ENCODE measurements at places on chromosomes 13 and 19. TPM values are rescaled to one million over a fixed set of nuclear protein-coding genes. Genes with fewer than 3 reads are reported as not detected.

TINCR gene
- 4.8 TPM for total RNA-seq

DACT3 gene
- total RNA-seq, result 18.5 TPM

CEACAM3 gene
- 1.9 TPM for total RNA-seq

NXNL1 gene
- total RNA-seq, result 3.6 TPM

KLHL1 gene
- 4.8 TPM for total RNA-seq

KLF12 gene
- total RNA-seq, result 72.4 TPM

ATP4A gene
- not detected for total RNA-seq

SIGLEC7 gene
- 1.2 TPM for total RNA-seq

PSG2 gene
- total RNA-seq, result not detected

FOXA3 gene
- total RNA-seq, result not detected

GRK1 gene
- total RNA-seq, result 25.6 TPM

CYP2A6 gene
- not detected for total RNA-seq

ZNF571 gene
- 31.7 TPM for total RNA-seq

FCER2 gene
- total RNA-seq, result not detected

RXFP2 gene
- not detected for total RNA-seq

CNFN gene
- not detected for total RNA-seq

CEACAM6 gene
- 20.6 TPM for total RNA-seq

METTL21C gene
- 2.9 TPM for total RNA-seq

RPL18 gene
- 1,106 TPM for total RNA-seq

KANK3 gene
- total RNA-seq, result 10.6 TPM

TMIGD2 gene
- 0.49 TPM for total RNA-seq

OVOL3 gene
- total RNA-seq, result not detected

NLRP11 gene
- total RNA-seq, result not detected

FCHO1 gene
- 5.9 TPM for total RNA-seq

RFPL4AL1 gene
- not detected for total RNA-seq

MYO1F gene
- 6.7 TPM for total RNA-seq

PSG1 gene
- not detected for total RNA-seq

PABPC3 gene
- total RNA-seq, result 0.16 TPM

SULT2A1 gene
- total RNA-seq, result not detected

GPR12 gene
- total RNA-seq, result 2.5 TPM

OR7C1 gene
- total RNA-seq, result under 0.01 TPM

TMC4 gene
- 6.8 TPM for total RNA-seq

SOX21 gene
- total RNA-seq, result 0.27 TPM

ZNF296 gene
- 0.71 TPM for total RNA-seq

SLITRK5 gene
- total RNA-seq, result 12.2 TPM

GPR42 gene
- not detected for total RNA-seq

EDDM13 gene
- total RNA-seq, result not detected

CRLF1 gene
- total RNA-seq, result 13.3 TPM

ALDH16A1 gene
- total RNA-seq, result 24.0 TPM

KLK2 gene
- total RNA-seq, result not detected

NLRP7 gene
- not detected for total RNA-seq

CCDC9 gene
- total RNA-seq, result 20.5 TPM

DACH1 gene
- total RNA-seq, result 102 TPM
